A549 treated with AZD2906 at 1 μM for 4 hours (cell line): ENCODE measurements at places on chromosomes 3 and 15. TPM values are rescaled to one million over a fixed set of nuclear protein-coding genes. Genes with fewer than 3 reads are reported as not detected.

SATB1 gene
- 0.07 to 0.14 TPM in 2 of 5 replicates, not detected in the others for total RNA-seq

GOLGA8J gene
- total RNA-seq, result 0.09 to 0.15 TPM in 2 of 5 replicates, not detected in the others

GALNT15 gene
- total RNA-seq, result 0.05 to 0.15 TPM (median 0.09 TPM) in 5 replicates

ZNF660 gene
- not detected in 5 replicates for total RNA-seq

NUDT16 gene
- 10.7 to 12.9 TPM (median 11.8 TPM) in 5 replicates for total RNA-seq

HLTF gene
- total RNA-seq, result 11.4 to 19.3 TPM (median 14.2 TPM) in 5 replicates

RFC4 gene
- total RNA-seq, result 42.7 to 61.9 TPM (median 43.0 TPM) in 5 replicates

SPSB4 gene
- 0.11 to 0.28 TPM (median 0.19 TPM) in 5 replicates for total RNA-seq

EBLN2 gene
- total RNA-seq, result 0.31 to 0.60 TPM (median 0.35 TPM) in 5 replicates

EEF1AKMT4 gene
- total RNA-seq, result 8.3 to 12.9 TPM (median 11.7 TPM) in 5 replicates

ADPRH gene
- 2.3 to 4.1 TPM (median 3.0 TPM) in 5 replicates for total RNA-seq

TIMP4 gene
- total RNA-seq, result 10.6 to 13.6 TPM (median 11.5 TPM) in 5 replicates

SENP7 gene
- 1.8 to 2.5 TPM (median 2.0 TPM) in 5 replicates for total RNA-seq

PATL2 gene
- 0.03 to 0.14 TPM (median 0.08 TPM) in 4 of 5 replicates, not detected in the other for total RNA-seq

VWA5B2 gene
- 0.29 to 0.55 TPM (median 0.36 TPM) in 5 replicates for total RNA-seq

TRIM42 gene
- total RNA-seq, result not detected in 5 replicates

EOGT gene
- 8.8 to 14.2 TPM (median 9.6 TPM) in 5 replicates for total RNA-seq

SERINC4 gene
- 0.05 to 0.10 TPM (median 0.09 TPM) in 4 of 5 replicates, not detected in the other for total RNA-seq

KLHDC8B gene
- 3.6 to 5.8 TPM (median 4.7 TPM) in 5 replicates for total RNA-seq

GP9 gene
- 0.14 TPM in 1 of 5 replicates, not detected in the others for total RNA-seq

ITIH1 gene
- not detected in 5 replicates for total RNA-seq

EXD1 gene
- total RNA-seq, result 0.14 to 0.17 TPM (median 0.14 TPM) in 3 of 5 replicates, not detected in the others
